Stimulated activated CD8-positive, alpha-beta memory T cell treated with anti-CD3 and anti-CD28 coated beads, Interleukin-15, amount 100 ng/mL, for 24 hours (primary cell): ENCODE measurements at places on chromosomes 7 and 10.

- no peak for DNase-seq
Measured at GRCh38 chr10:119723624-119724023, 2.2 kb upstream of the INPP5F start.

DNA sequence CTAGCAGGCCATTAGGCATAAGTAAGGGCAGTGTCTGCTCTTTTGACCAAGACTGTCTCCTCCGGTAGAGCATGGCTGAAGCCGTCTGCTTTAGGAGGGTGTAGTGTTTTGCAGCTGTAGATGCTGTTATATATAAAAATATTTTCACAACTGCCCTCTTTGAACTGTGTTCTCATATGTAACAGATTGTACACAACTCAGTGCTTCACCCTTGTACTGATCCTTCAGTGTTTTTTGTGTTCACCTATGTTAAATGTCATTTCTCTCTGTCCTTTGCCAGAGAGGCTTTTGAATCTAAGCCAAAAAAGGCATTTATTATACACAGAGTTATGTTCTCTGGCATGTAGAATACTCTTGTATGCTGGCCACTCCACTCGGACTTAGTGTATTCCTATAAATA lies 135.5 kb downstream of the BICC1 start:
- DNase-seq = no peak

DNA sequence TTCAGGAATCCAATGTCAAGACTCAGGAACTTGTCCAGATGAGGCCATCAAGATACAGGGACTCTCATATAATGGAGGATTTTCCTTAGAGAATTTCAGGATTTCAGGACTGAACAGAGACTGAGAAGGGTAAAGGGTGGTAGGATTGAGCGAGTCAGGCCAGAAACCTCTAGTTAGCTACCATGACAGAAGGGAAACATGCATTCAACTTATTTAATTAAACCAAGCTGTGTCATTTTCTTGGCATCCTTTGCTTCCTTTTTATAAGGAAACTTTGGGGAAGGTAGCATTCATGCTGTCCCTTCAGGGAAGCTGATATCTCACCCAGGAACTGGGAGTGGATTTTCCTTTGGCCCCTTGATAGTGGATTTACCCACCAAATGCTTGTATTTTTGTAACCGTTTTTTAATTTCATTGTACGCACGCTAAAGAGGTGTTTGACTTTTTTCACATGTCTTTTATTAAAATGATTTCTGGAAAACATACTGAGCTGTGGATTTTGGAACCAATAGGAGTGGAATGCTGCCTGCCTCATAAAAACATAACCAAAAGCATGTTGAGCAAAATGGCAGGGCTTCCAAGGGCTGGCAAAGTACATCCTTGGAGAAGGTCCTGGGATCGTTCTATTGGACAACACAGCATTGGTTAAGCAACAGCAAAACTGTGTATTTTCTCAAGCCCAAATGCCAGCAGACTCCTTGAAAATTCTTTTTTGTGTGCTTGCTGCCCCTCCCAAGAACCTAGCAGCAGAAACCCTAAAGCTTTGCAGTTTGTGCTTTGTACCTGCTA lies 104.5 kb downstream of the CXCL12 start:
- DNase-seq = no peak

DNA sequence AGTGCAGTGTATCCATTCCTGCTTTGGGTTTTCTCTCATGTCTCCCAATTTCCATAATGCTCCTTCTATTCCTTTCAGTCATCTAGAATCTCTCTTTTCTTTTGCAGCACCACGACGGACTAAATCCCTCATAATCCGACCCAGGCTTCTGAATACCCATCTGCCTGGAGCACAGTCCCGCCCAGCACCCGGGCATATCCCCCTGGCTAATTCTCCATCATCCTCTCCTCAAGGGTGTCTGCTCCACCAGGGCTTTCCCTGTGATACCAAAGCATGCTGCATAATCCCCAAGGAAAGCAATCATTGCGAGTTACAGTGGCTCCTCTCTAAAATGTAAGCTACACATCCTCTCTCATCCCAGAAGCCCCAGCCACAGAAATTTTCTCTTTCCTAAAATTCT lies 321.9 kb downstream of the CCDC3 start:
- no peak for DNase-seq

- DNase-seq = no peak
Measured at GRCh38 chr10:986137-986825, 2.0 kb upstream of the GTPBP4 start.

DNA sequence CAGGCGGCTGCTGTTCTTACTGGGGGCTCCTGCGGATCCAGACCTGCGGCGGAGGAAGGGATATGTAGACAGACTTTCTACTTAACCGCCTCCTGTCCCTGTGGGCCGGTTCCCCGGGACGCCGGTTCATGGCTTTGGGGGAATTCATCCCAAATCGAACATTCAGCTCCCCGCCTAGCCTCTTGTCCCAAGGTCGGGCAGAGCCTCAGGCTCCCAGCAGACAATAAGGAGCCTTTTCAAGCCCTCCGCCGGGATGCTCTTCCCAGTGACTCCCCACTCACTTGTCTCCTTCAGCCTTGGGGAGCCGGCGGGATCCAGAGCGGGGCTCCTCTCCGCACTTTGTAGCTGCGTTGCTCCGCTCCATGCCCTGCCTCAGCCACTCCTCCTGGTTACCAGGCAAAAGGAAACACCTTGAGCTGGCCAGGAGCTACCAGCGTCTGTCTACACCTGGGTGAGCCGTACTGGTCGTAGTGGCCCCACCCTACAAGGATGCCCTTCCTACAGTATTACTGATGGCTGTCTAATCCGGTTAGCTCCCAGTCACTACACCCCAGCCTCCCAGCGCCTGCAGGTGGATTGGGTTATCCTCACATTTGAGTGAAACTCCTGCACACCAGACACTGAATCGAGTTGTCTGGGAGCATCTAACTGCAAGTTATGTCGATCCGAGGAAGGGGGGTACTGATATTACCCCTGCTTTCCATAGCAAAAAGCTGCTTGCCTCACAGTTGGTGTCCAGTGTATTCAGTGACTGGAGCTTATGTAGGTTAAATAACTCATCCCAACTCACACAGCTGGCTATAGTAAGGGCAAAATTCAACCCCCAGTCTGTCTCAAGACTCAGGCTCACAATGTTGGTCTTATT lies at the start of gene C10orf95:
TSS of gene C10orf95 (minus strand) at position 439 of the 865 bp plus-strand sequence. CDS start 450 bp downstream, outside the sequence.
- DNase-seq = no peak

- no peak for DNase-seq
Measured at GRCh38 chr10:35412900-35413491, 76.7 kb downstream of the CCNY start.

GRCh38 chr7:45347804-45348203 lies 190.2 kb downstream of the RAMP3 start:
- no peak for DNase-seq

DNA sequence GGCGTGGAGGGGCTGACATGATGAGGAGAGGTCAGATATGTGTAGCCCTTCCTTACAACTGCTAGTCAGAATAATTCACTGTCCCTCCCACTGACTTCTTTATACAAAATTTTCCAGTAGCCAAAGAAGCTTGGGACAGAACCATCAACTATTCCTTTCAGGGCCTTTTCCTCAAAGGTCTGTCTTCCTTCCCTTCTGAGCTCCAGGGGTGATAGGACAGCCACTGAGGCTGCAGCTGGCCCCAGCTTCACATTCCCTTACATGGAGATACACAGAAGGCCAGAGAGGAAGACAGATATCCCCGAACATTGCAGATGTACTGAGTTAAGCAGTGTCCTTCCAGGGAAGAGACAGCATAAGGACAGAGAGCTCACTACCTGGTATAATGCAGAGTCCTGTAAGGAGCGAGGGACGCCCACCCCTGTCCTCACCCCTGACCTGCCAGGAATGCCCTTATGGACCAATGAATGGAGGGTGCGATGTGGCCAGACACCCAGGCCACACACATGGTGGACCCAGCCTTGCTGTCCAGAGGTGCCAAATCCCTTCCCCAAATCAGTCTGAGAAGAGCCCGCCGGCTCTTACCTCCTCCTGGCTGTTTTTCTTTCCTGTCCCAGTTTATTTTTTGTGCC lies 754.7 kb downstream of the GRID1 start:
- no peak for DNase-seq

DNA sequence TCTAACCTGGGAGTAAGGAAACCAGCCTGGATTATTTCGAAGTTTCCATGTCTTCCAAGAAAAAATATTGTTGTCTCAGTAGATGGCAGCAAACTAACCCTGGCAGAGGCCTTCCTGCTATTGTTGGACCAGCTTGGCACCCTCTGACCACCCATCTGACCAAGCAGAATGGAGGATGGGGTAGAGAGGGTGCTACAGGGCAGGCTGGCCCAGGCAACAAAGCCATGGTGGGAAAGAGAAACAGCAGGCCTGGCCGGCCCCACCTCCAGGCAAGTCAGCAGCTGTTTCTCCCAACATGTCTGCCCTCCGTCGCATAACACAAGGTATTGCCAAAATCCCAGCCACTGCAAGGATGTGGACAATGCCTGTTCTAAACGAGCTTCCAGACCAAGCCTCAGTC lies 95.0 kb downstream of the FAM53B start:
- DNase-seq = no peak

DNA sequence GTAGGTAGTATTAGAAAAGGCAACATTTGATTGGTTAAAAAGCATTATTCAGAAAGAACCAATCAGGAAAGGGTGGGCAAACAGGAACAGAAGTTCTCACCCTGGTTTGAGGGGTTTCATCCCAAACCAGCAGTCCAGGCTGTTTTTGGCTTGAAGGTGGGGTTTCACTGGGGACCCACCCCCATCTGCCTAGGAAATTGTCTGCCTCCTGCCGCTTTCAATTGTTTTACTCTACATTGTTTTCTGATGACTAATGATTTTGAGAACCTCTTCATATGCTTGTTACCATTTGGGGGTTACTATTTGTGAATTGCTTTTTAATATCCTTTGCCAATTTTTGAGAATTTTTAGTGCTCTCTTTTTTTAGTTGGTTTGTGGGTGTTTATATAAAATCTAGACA lies 3.3 kb upstream of the PCBD1 start:
- DNase-seq = no peak

DNA sequence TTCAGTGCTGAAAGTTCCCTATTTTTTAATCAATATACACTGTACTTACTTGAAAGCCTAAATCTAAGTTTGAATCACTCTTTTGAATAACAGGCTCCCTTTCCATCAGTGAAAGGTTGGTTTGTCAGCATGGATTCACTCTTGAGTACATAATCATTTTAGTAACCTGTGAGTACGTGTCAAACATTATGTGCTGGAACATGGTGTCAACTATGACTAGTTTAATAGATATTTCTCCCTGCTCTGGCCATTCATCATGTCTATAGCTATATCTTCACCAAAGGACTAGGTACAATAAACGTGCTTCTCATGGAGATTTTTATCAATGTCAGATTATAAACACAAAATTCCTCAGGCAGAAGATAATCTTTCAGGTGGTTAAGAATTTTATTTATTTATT lies 61.7 kb upstream of the MDFIC start:
- no peak for DNase-seq

DNA sequence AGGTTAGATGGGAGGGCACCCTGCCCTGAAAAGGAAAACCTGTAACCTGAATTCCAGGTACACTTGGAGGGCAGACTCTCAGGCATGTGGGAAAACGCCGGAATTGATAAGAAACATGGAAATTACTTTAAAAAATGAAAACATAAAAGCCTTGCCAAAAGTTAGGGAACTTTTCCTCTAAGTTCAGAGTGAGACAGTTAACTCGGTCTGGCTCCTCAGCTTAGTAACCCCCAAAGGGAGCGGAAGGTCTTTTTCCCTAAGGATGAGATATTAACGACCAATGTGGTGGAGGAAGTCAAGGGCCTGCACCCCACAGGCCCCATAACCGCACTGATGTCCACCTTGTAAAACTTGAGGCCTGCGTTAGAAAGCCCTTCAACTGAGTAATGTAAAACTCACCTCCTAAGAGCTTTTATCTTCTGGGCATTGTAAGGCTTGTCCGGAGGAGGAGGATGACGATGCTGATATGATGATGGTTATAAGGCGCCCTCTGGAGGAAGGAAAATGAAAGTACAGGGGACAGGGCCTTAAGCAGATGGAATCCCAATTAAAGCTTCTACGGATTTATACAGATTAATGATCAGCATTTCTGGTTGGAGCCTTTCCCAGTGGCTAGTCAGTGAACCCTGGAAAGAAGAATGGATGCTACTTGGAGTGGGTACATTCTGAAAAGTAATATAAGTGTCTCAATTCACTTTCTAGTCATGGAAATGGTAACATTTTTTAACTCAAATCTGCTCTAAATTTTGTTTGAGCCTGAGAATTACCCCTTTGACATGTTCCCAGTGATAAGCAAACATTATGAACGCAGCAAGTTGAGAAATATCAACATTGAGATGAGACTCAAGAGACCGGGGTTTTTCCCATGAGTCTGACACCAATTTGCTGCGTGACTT lies 694 bp downstream of the COL1A2 start:
- no peak for DNase-seq

GRCh38 chr10:100338434-100339036 lies 8.5 kb upstream of the SCD start:
- DNase-seq = peak; percentile 56

DNA sequence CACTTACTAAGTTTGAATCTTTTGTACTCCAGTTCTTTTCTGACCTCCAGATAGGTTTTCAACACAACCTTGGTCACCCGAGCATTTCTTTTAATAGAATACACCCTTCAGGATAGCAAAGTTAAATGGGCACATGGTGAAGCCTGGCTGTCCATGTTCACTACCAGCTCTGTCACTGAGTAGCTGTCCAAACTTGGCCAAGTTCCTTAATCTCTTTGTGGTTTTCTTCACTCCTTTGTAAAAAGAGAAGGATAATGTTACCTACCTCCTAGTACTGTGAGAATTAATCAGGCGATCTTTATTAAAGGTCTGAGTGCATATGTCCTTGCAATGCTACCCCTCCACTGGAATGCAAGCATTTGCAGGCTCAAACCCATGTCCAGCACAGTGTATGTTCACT lies 128.1 kb upstream of the PTPRZ1 start:
- no peak for DNase-seq

DNA sequence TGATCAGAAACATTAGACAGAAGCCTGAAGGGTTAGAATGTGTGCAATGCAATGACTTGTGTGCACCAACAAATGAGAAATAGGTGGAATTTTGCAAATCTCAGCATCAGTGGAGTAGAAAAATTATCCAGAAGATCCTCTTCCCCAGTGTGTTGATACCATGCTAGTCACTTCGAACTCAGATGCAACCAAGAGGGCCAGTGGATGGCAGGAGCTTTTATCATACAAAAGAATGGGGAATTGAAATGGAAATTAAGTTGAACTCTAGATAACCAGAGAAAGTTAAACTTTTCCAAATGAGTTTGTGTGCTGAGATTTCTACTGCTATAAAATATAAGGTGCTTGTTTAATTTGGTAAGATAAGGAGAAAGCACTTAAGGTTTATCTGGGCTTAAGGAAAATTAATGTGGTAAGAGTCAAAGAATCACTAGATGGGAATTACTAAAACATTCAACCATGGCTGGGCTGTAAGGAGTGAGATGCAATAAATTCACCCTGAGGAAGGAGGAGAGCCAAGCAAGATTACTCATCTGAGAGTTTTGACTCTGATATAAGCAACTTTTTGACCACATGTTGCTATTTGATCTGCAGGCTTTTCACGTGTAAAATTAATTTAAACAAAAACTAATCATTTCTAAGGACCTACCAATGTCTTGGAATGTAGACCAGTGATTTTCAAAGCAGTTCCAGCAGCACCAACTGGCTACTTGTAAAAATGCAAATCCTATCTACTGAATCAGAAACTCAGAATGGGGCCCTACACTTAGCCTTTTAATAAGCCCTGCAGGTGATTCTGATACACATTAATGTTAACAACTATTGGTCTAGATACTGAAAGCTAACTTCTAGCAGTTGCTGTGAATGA lies 113.2 kb downstream of the CDC14C start:
- no peak for DNase-seq
